BJ (cell line): ENCODE measurements at places on chromosomes 2 and 18. TPM values are rescaled to one million over a fixed set of nuclear protein-coding genes. Genes with fewer than 3 reads are reported as not detected.

GRCh38 chr18:2551425-2551824, 19.9 kb downstream of the METTL4 start:
- no peak for DNase-seq

DNA sequence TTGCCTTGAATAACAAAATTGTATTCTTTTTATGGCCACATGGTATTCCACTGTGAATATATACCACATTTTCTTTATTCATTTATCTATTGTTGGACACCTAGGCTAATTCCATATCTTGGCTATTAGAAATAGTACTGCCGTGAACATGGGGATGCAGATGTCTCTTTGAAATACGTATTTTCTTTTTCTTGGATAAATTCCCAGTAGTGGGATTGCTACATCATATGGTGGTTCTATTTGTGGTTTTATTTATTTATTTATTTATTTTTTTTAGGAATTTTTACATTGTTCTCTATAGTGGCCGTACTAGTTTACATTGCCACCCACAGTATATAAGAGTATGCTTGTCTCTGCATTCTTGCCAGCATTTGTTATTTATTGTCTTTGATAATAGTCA, 679.8 kb upstream of the NRXN1 start:
- no peak for DNase-seq

DNA sequence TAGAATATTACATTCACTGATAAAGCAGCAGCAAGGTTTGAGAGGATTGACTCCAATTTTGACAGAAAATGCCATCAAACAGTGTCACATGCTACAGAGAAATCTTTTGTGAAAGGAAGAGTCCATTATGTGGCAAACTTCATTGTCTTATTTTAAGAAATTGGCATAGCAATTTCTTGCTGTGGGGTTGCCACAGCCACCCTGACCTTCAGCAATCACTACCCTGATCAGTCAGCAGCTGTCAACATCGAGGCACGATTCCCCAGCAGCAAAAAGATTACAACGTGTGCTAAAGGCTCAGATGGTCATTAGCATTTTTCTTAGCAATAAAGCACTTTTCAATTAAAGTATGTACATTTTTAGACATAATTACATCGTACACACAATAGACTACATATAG, 74.7 kb downstream of the PRKCE start:
- no peak for DNase-seq

RPL31 gene
- polyA plus RNA-seq = 1,622 and 3,206 TPM in 2 replicates

- DNase-seq = no peak
Observed at GRCh38 chr2:144358374-144358964, 161.4 kb downstream of the ZEB2 start.

GRCh38 chr2:205655779-205656456, 26.4 kb upstream of the NRP2 start:
- DNase-seq = no peak

GRCh38 chr18:64513401-64513800, 364.5 kb upstream of the LINC00305 start:
- DNase-seq = no peak

CRYGD gene
- not detected in 2 replicates for polyA plus RNA-seq

PTH2R gene
- not detected in 2 replicates for polyA plus RNA-seq

GRCh38 chr2:210539578-210540416, 16.6 kb upstream of the CPS1 start:
- no peak for DNase-seq

DNA sequence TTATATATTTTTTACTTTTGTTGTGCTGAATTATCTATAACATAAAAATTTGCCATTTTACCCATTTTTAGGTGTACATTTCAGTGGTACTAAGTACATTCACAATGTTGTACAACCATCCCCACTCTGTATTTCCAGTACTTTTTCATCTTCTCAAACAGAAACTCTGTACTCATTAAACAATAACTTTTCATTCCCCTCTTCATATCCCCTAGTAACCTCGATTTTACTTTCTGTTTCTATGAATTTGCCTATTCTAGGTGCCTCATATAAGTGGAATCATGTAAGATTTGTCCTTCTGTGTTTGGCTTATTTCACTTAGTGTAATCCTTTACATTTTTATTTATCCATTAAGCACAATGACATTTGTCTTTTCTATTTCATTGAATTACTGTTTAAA, 51.3 kb downstream of the GTF2A1L start:
- no peak for DNase-seq

PMAIP1 gene
- 6.8 and 12.4 TPM in 2 replicates for polyA plus RNA-seq

AQP12A gene
- polyA plus RNA-seq = not detected in 2 replicates

DNA sequence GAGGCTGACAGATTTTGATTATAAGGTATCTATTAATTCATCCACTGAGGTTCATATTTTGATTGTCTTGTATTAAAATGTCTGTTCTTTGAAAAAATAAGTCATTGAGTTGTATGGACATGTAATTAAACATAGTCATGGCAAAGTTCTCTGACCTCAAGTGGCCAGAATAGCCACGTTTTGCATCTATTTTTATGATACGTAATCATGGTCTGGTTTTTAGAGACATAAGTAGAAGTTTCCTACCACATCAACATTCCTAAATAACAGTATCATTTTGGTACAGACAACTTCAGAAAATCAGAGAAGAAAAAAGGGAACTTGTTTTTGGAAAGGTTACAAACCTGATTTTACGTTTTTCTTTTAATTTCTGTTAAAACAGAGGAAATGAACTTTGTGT, 47.6 kb downstream of the COL5A2 start:
- DNase-seq = no peak

EFR3B gene
- 0.11 and 0.18 TPM in 2 replicates for polyA plus RNA-seq

GRCh38 chr2:16014802-16015201, 74.5 kb downstream of the MYCN start:
- no peak for DNase-seq

REV1 gene
- 17.9 and 23.5 TPM in 2 replicates for polyA plus RNA-seq

ONECUT2 gene
- polyA plus RNA-seq = 0.01 TPM in 1 of 2 replicates, not detected in the other

GRCh38 chr18:31970617-31971016, 27.7 kb upstream of the TRAPPC8 start:
- DNase-seq = no peak

DNA sequence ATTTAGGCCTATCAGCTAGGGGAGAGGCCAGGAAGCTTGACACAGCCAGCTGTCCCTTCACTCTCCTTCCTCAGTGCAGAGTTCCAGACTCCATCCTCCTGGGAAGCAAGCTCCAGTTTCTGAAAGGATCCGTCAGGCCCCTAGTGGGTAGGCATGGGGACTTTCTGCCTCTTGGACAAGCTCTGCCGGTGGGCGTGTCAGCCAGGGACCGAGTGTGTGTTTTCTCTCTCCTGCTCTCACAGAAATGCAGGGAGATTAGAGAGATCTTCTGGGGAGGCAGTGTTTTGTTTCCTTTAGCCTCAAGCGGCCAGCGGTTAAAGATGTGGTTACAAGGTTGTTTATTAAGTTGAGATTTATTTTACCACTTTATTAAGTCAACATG, 29.9 kb upstream of the OTOS start:
- DNase-seq = no peak

DNA sequence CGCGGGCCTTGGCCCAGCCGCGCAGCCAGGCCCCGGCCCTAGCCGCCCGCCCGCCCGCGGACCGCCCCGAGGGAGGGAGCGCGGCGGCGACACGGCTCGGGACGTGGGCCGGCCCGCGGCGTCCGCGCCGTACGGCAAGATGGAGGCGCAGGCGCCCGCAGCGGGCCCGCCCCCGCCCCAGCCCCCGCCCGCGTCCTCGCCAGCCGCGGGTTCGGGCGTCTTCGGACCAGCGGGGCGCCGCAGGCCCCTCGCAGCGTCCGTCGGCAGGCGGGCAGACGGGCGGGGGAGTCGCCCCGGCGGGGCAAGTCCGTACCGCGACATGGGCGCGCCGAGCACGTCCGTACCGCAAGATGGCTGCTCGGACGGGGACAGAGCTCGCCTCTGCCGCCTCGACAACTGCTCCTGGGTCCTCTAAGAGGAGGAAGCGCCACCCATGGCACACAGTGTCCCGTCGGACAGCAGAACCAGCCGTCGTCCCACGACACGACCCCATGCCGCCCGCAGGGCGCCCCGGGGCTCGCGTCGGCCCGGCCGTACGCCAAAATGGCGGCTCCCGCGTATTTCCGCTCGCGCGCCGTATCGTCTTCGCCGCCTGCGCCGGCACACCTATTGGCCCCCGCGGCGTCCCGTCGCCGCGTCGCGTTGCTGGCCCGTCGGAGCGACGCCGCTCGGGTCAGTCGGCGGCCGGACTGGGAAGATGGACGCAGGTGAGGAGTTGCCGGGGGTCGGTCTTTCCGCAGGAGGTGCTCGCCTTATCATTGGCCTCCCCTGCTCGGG, at the start of the genes ATG4B and THAP4:
Gene ATG4B, plus strand, starts transcription at position 676 of the 777 bp plus-strand sequence. Its CDS starts 22 bp downstream, at position 698.
Gene THAP4, minus strand, starts transcription at position 141 of the 777 bp plus-strand sequence. CDS start 141 bp downstream, outside the sequence.
- DNase-seq = no peak

- DNase-seq = peak; percentile 85
Observed at GRCh38 chr2:20578895-20579825, 71.7 kb downstream of the HS1BP3 start.

- DNase-seq = no peak
Observed at GRCh38 chr2:52976143-52976949, 791.3 kb upstream of the CHAC2 start.

PLEKHH2 gene
- 2.2 and 3.6 TPM in 2 replicates for polyA plus RNA-seq

DNA sequence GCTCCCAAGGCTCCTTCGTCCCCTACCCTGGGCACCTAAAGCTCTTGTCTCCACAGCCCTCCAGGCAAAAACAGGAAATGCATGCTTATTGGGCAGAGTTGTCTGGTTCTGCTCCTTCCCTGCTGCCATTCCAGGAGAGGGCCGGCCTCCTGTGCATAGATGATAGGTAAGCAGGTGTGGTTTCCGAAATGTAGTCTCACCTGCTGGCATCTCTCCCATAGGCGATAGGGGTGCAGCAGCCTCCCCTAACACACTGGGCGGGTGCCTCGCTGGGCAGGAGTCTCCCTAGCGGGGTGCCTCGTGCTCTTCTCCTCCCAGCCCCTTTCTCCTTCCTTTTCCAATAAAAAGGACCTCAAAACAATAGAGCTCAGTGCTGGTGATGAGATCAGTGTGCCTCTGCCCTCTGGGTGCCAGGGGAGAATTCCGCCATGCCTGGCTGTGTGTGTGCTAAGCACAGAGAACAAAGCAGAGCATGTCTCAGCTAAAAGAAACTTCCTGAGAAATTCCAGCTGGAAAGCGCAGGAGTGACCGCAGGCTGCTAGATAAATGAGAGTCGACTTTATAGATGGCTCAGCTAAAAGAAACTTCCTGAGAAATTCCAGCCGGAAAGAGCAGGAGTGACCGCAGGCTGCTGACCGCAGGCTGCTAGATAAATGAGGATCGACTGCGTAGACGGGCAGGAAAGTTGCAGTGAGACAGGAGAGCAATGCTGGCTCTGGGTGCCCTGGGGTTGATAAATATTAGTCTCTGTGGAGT, 11.3 kb upstream of the PXDN start:
- no peak for DNase-seq

- DNase-seq = no peak
Observed at GRCh38 chr2:6883448-6884122, 6.0 kb downstream of the RSAD2 start.

FER1L5 gene
- 0.07 and 0.09 TPM in 2 replicates for polyA plus RNA-seq

ABHD1 gene
- polyA plus RNA-seq = 0.07 TPM in 1 of 2 replicates, not detected in the other

GRCh38 chr2:20447437-20448245, 767 bp downstream of the RHOB start:
- no peak for DNase-seq

DNA sequence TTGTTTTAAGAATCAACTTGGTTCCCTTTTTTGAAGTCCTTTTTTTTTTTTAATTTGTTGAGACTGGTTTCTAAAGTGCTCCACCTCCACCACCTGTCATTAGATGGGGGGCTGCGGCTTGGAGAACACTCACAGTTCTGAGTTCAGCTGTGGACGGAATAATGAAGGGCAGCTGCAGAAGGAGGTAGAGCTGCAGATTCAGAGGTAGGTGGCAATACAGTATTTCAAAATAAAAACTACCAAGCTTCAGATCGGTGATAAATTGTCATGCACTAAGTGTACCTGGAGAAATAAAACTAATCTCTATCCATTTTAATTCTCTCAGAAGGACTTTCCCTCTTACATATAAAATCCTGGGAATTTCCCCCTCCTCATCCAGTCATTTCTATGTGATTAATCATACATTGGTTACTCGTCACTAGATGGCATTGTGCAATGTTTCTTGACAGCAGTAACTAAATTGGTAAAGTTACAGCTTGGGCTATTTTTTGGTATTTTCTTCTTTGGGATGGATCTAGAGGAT, 81.1 kb upstream of the SLC39A10 start:
- DNase-seq = peak; percentile 80

TXNDC2 gene
- polyA plus RNA-seq = 0.05 and 0.20 TPM in 2 replicates

DNA sequence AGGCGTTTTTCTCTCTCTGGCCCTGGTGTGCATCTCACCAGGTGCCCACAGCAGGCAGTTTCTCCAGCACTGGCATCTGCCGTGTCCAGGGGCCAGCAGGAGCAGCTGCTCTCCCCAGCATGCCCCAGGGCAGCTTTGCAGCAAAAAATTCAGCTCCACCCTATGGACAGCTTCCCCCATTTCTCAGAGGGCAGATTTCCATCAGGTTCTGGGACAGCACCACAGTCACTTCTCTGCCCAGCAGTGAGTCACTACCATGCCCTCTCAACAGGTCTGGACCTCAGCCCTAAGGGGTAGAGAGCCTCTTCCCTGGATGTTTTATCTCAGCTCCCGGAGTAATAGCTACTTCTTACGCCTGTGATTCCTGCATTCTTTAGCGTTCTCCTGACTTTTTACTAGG, 170.2 kb upstream of the RAB12 start:
- DNase-seq = no peak

DNA sequence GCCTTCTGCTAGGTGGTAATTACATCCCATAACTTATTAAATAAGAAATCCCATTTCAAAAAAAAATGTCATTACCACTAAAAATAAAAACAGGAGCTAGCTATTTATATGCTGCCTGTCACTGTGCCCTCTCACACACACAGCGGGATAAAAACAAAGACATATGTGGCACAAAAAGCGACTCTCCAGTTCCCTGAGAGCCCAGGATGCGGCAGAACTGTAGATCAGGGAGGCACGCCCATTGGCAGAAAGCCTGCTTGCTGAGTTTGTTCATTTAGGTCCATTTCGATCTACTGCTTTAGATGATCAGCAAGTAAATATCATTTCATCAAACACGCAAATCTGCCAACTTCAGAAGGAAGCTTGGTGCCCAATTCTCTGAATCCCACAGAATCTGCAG, 124.4 kb downstream of the TMEM163 start:
- no peak for DNase-seq

SP110 gene
- polyA plus RNA-seq = 5.4 and 6.6 TPM in 2 replicates

GRCh38 chr2:239629926-239630617, 229.3 kb upstream of the HDAC4 start:
- no peak for DNase-seq

OTOS gene
- polyA plus RNA-seq = not detected in 2 replicates

ACVR1C gene
- polyA plus RNA-seq = 0.01 and 0.04 TPM in 2 replicates

SLC1A4 gene
- polyA plus RNA-seq = 51.0 and 80.7 TPM in 2 replicates

DNA sequence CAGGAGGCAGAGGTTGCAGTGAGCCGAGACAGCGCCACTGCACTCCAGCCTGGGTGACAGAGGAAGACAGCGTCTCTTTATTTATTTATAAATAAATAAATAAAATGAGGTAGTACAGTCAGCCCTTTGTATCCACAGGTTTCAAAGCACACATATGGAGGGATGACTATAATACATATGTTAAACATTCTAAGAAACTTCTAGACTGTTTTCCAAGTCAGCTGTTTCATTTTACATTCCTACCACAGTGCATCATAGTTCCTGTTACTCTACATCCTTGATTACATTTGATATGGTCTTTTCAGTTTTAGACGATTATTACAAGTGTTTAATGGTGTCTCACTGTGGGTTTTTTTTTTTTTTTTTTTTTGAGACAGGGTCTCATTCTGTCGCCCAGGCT, 157.6 kb downstream of the ATAD2B start:
- DNase-seq = no peak

TLX2 gene
- polyA plus RNA-seq = not detected in 2 replicates
